ENCODE measurements at places on chromosomes 12 and 14.

GRCh38 chr12:92764831-92765230 is 62.0 kb downstream of the PLEKHG7 start:
- DNase-seq, result no peak

DNA sequence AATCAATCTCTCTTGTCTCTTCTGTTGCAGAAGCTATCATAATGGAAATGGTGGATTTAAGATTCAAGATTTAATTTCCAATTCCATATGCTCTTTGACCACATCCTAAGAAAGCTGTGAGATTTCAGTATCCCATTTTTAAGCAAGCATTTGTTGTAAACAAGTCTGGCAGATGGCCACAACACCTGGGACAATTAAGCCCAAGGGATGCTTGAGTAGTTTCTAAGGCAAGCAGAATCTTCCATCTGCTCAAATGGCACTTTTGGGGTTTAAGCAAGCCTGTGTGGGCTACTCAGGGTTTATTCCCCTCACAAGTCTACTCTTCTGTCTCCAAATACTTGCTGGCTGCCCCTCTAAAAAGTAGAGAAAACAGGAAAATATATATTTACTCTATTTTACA is 304.7 kb upstream of the SYT1 start:
- DNase-seq, result no peak

DNA sequence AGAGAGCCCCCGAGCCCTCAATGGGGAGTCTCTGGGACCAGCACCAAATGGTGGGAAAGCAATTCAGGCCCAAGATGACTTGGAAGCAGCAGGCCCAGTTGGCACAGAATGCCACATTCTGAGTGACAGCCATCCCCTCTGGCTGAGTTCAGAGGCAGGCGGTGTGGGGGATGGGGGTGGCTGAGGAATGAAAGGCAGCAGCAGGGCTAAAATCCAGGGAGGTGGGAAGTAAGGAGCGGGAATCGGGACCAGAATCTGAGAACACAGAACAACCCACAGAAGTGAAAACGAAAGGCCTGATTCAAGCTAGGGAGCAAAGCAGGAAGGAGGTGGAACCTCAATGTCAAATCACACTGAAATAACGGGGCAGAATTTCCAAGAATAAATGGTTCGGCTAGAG is 171.2 kb downstream of the CALM1 start:
- no peak for DNase-seq

DNA sequence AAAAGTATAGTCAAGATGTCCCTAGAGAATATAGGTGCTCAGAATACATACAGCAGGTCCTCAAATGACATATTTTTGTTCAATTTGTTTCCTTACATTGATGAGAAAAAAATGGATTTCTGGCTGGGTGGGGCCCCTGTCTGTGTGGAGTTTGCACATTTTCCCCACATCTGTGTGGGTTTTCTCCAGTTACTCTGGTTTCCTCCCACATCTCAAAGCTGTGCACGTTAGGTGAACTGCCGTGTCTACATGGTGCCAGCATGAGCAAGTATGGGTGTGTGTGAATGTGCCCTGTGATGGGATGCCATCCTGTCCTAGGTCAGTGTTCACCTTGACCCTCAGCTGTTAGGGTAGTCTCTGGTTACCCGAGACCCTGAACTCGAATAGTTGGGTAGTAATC is 289.1 kb downstream of the GRIN2B start:
- DNase-seq, result no peak

DNA sequence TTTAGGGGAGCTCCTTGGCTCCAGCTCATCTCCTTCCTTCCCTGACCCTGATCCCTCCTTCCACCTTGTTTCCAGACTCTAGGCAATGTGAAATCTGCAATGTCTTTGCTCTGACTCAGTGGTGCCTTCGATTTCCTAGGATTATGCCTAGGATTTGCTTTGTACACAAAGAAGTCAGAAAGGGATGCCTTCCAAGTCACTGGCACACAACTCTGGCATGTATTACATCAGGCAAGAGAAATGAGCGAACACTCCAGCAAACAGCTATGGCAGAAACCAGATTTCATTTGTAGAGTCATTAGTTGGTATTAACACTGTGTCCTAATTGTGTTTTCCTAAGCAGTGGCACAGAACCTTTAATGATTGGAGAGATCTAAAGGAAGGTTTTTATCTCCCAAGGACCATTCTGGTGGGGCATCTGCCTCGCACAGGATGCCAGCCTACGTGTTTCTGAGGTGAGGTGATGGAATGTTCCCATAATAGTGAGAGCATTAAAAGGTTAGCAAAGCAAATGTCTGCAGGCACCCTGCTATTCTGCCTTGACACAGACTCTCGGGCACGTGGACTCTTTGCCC is 84.9 kb downstream of the WSCD2 start:
- DNase-seq, result no peak

DNA sequence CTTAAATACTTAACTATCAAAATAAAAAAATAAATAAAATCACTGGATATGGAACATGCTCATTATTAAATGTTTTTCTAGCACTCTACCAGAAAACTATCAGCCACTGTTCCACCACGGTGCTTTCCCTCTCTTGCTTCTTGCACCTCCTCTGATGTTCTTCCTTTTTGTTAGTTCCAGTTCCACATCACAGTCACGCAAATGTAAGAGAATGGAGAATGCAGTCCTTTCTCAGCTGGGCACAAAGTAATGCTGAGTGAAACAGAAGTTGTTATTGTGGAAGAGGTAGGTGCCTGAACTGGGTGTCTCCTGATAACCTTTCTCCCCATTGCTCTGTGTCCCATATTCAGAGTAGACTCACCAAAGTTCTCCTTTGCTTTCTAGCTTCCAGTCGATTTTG is 1116.9 kb upstream of the TMEM132C start:
- DNase-seq, result no peak

- DNase-seq, result peak; percentile 16
These were observed 143.7 kb downstream of the AKAP6 start for GRCh38 chr14:32472512-32473463.

DNA sequence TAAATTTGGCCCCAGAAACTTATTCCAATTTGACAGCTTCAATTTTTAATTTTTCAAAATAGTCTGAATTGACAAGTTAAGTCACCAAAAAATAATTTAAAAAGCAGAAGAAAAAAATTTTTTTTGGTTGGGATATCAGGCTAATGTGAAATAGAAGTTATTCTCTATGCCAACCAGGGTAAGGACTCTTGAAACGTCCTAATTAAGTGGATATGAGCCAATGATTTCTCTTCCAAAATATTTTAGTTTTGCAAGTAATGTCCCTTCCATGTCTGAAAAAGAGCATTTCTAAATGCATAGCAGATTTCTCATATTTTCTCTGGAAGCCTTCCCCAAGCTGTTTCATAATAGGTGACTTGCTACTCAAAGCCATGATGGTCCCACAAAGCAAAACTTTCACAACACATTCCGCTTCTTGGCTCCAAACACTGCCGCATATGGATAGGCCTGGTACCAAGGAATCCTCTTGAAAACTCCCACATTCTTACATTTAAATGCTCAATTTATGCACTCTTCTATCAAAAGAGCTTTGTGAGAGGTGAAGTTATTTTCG is 65.1 kb downstream of the SIX6 start:
- no peak for DNase-seq

GRCh38 chr12:84336231-84336630 is 576.4 kb downstream of the SLC6A15 start:
- DNase-seq, result no peak

GRCh38 chr12:116599285-116600136 is 40.3 kb downstream of the MAP1LC3B2 start:
- DNase-seq, result no peak

GRCh38 chr14:77707355-77707723 is 484 bp downstream of the ALKBH1 start:
- DNase-seq, result peak; percentile 36

DNA sequence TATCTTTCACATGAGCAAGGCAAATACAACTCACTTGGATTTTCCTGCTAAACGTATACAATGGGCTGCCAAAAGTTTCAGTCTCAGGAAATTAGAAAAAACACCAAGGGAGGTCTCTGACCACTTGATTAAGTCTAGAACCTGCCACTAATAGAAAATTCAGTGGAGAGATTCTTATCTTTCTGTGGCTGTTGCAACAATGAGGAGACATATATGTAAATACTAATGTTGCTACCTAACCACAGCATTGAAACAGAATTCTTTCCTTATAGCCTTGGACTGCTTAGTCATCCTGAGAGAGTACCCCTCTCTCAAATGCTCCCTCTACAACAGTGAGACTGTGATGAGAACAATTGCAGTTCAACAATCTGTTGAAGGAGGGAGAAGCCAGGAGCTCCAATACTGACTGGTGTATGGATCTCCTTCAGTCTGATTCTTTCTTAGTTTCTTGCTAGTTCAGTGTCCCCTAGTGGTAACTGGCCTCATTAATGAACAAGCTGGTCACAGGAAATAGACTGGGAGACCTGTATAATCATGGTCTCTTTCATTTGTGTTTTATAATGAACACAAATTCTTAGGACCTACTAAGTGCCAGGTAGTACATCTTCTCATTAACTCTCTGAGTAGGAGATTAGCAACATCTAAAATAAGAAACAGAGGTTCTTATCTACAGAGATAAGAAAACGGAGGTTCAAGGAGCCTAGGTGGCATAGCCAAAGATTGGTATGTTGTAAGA is 164.5 kb downstream of the SLC38A4 start:
- peak; percentile 27 for DNase-seq

GRCh38 chr12:104886418-104887401 is 71.4 kb downstream of the SLC41A2 start:
- no peak for DNase-seq

- DNase-seq, result no peak
These were observed 37.4 kb downstream of the RCOR1 start for GRCh38 chr14:102629808-102630350.

All from NCI-H1105 (cell line).